ENCODE measurements at places on chromosomes 3 and 15. TPM values are rescaled to one million over a fixed set of nuclear protein-coding genes. Genes with fewer than 3 reads are reported as not detected.

The ADGRG7 gene
- polyA plus RNA-seq, result not detected

The IQCH gene
- polyA plus RNA-seq, result 0.13 TPM

The RUBCN gene
- 46.5 TPM for polyA plus RNA-seq

The TM4SF1 gene
- polyA plus RNA-seq, result not detected

The DLEC1 gene
- 0.28 TPM for polyA plus RNA-seq

The CHRNA7 gene
- polyA plus RNA-seq, result not detected

The CILP gene
- polyA plus RNA-seq, result not detected

The UCN2 gene
- not detected for polyA plus RNA-seq

The P2RY12 gene
- polyA plus RNA-seq, result 1.7 TPM

The STRA6 gene
- not detected for polyA plus RNA-seq

The LMLN gene
- polyA plus RNA-seq, result 1.3 TPM

The PP2D1 gene
- 0.64 TPM for polyA plus RNA-seq

The ADCY5 gene
- not detected for polyA plus RNA-seq

The ACAA1 gene
- 41.8 TPM for polyA plus RNA-seq

The SLC6A11 gene
- not detected for polyA plus RNA-seq

The SERINC4 gene
- polyA plus RNA-seq, result 1.1 TPM

The PTH1R gene
- not detected for polyA plus RNA-seq

The DPP8 gene
- 46.5 TPM for polyA plus RNA-seq

The PTX3 gene
- not detected for polyA plus RNA-seq

The DGKG gene
- polyA plus RNA-seq, result 2.5 TPM

The PLA2G4D gene
- polyA plus RNA-seq, result not detected

The MYRIP gene
- polyA plus RNA-seq, result 0.11 TPM

The GPR149 gene
- not detected for polyA plus RNA-seq

The SLC6A20 gene
- 0.69 TPM for polyA plus RNA-seq

The PLA1A gene
- not detected for polyA plus RNA-seq

The EBLN2 gene
- polyA plus RNA-seq, result 0.80 TPM

The MEX3B gene
- polyA plus RNA-seq, result not detected

The GOLGA6B gene
- not detected for polyA plus RNA-seq

The FAM174B gene
- 1.4 TPM for polyA plus RNA-seq

The BFSP2 gene
- polyA plus RNA-seq, result 2.8 TPM
